ENCODE measurements at places on chromosomes 7 and 10.

DNA sequence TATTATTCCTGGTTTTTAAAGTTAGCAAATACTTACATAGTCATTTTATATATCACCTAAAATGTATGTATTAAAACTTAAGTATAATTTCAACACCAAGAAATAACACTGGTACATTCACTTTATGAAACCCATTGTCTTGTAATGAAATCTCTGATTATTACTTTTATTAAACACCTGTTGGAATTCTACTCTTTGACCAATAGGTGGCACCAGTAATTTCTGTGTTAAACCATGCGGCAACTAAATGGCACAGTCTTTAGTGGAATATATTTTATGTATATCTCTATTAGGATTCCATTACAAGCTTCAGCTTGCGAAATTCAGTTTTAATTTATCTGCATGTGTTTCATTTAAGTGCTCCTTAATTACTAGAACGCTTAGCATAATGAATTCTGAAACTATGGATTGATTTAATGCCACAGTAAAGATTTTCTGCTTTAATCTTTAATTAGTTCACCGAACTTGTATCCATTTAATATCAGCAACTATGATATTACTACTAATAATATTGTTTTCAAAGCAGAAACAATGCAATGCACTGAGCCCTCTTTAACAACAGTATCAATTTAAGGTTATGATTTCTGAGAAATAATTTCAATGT lies 181.3 kb downstream of the MAGI2 start:
- DNase-seq: no peak

DNA sequence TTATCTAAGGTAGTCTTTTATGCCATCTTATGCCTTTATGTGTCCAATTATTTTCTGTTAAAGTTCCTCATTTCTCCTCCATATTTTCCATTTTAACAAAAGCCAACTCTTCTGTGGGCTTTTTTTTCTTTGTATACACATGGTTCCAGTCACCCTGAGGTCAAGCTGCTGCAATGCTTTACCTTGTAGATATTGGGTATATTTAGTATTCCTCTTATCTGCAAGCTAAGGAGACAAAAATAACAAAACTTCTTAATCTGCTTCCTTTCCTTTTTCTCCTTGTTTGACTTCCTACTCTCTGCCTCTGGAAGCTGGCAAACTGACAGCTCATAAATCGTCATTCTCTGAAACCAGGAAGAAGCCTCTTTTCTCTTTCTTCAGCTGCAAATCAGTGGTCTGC lies 885.0 kb upstream of the LRRN3 start:
- no peak for DNase-seq

- DNase-seq: no peak
These were observed 4.0 kb upstream of the AFAP1L2 start for GRCh38 chr10:114408112-114408967.

- no peak for DNase-seq
These were observed 115.6 kb downstream of the DPP6 start for GRCh38 chr7:154167807-154168206.

GRCh38 chr10:72011016-72011415 lies 46.8 kb downstream of the CHST3 start:
- DNase-seq: no peak

- DNase-seq: no peak
These were observed 123.3 kb downstream of the PRPF18 start for GRCh38 chr10:13709931-13710650.

DNA sequence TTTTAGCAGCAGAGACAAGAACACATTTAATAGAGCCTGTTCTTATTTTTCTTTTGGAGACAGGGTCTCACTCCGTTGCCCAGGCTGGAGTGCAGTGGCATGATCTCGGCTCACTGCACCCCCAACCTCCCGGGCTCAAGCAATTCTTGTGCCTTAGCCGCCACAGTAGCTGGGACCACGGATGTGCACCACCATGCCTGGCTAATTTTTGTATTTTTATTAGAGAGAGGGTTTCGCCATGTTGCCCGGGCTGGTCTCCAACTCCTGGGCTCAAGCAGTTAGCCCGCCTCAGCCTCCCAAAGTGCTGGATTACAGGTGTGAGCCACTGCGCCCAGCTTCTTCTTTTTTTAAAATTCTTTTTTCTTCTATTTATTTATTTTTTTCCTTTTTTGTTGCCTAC lies 23.3 kb downstream of the GALNT17 start:
- DNase-seq: no peak

DNA sequence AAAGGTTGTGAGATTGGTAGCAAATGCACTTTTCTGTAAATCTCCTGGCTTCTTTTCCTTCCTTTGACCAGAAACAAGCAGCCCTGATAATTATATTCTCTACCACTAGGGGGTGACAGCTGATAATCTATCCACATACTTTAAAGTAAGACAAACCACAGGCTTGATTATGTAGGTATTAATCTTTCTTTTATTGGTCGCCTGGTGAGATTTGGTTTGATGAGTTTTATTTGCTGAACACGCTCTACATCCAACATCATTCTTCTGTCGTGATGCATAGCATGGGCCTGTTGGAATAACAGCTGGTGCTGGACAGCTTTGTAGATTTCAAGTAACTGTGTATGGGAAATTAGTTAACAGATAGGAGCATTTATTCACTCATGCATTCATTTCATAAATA lies 63.5 kb downstream of the ZNF365 start:
- DNase-seq: no peak

DNA sequence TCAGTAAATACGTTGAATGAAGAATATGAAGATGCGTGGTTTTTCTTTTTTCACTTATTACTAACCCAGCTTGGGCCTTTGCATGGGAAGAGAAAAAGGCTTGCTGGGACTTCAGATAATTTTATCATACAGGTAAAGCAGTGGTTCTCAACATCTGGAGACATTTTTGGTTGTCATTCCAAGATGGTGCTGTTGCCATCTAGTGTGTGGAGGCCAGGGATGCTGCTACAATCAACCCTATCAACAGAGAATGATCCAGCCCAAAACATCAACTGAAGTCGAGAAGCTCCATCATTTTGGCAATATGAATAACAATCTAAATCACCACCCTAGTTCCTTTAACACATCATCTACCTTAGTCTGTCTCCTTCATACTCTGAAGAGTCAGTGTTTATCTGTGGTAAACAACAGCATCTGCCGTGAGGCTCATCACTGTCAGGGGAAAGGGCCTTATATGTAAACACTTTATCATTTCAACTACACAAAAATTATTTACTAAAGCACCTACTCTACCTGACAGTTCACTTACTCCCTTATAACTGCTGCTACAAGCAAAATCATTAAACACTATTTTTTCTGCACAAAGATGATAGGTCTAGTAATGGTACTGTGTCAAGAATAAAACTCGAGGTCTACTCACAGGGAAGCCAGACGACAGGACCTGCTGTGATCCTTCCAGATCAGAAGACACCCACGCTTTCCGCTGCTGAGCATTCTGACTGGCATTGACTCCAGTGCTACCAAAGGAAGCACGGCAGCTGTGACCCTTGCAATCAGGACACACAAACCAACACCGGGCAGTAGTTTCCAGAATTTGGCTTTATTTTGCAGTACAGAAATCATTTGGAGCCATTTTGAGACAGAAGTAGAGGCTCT lies 48.6 kb downstream of the GDI2 start:
- no peak for DNase-seq
